ENCODE measurements at places on chromosomes 13 and 19. TPM values are rescaled to one million over a fixed set of nuclear protein-coding genes. Genes with fewer than 3 reads are reported as not detected.
A peak's percentile ranks its signal among the peaks of the same experiment; 100 is the strongest.

DNA sequence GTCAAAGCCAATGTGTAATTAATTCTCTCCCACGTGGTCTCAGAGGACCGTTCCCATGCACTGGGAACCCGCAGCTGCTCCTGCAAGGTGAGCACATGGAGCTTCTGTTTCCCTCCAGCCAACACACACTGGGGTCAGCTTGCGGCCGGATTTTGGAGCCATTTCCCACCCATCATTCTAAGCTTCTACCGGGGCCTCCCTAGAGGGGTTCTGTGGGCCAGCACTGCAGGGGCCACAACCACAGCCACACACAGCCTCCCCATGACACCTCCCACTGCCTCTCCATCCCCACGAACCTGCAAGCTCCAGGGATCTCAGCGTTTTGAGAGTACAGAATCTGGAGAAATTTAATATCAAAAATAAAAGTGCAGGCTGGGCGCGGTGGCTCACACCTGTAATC lies 120.7 kb upstream of the SOX1 start:
- DNase-seq: no peak

- DNase-seq: no peak
Measured at GRCh38 chr19:46868025-46868802, 7.4 kb downstream of the ARHGAP35 start.

DNA sequence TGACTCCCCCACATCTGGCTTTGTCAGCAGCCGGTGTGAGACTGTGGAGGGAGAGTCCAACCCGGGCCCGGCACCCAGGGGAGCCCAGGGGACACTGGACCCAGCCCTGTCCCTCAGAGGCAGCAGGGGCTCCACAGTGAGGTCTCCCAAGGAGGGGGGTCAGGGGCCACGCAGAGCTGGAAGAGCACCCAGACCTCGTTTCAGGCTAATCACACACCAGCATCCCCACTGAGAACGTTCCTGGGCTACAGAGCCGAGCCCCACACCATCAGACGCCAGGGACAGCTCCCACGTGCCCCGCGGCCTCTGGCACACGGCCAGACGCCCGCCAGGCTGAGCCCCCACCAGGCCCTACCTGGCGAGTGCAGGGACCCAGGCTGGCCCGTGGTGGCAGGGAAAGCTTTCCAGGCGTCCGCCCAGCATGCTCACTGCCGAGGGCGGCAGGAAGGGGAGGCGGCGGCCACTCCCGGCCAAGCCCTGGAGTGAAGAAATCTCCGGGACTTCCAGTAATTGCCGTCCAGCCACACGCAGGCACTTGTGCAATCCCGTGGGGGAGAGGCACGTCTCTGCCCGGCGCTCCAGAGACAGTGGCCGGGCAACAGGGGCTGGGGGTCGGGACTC lies 19.2 kb downstream of the SBNO2 start:
- peak; percentile 96 for DNase-seq

Gene LRRC8E
- total RNA-seq: 1.5 TPM

GRCh38 chr13:97567510-97568243 lies 133.7 kb downstream of the RAP2A start:
- peak; percentile 44 for DNase-seq

Measured in right lobe of liver (tissue), 6 donors.